ENCODE measurements at places on chromosomes 6 and 20.

GRCh38 chr6:150119173-150119572 is 23.7 kb upstream of the PPP1R14C start:
- no peak for DNase-seq

- no peak for DNase-seq
These were observed 27.3 kb upstream of the GRM4 start for GRCh38 chr6:34172961-34173775.

GRCh38 chr20:23257848-23258746 is 92.5 kb upstream of the NXT1 start:
- DNase-seq, result peak; percentile 85

DNA sequence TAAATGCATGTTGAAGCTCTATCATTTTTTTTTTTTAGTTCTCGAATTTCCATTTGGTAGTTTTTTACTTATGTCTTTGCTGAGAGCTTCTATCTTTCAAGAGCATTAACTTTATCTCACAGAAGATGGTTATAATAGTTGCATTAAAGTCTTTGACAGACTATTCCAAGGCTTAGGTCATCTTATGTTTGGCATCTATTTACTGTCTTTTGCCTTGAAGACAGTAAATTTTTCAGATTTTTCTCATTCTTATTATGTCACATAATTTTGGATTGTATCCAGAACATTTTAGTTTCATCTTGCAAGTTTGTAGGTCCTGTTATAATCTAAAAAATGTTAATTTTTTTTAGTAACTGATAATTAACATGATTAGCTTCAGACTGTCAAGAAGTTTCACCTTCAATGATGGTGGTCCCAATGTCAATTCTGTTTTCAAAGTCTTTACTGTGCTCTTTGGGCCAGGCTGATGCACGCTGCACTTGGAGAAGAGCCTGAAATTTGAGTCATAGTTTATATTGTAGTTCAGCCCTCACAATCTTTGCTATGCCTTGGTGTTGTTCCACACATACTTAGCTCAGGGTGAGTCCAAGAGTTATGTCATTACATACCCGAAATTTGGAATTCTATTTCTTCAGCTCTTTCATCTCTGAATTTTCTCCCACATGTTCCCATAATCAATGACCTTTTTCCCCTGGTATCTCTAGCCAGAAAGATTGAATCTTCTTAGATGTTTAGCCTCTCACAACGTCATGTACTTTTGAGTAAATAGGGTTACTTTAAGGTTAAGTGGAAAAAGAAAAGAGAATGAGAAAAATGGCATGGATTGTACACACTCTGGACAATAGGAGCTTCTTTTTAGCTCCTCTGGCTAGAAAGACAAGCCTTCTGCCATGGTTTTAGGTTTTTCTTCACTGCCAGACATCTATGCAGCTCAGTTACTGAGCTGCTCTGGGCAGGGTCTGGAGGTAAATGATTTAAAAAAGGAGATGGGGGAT is 110.3 kb upstream of the BTBD3 start:
- peak; percentile 66 for DNase-seq

- peak; percentile 40 for DNase-seq
These were observed 168.4 kb downstream of the DOK5 start for GRCh38 chr20:54643761-54644160.

GRCh38 chr6:91744566-91744965 is 1157.7 kb upstream of the MAP3K7 start:
- no peak for DNase-seq

DNA sequence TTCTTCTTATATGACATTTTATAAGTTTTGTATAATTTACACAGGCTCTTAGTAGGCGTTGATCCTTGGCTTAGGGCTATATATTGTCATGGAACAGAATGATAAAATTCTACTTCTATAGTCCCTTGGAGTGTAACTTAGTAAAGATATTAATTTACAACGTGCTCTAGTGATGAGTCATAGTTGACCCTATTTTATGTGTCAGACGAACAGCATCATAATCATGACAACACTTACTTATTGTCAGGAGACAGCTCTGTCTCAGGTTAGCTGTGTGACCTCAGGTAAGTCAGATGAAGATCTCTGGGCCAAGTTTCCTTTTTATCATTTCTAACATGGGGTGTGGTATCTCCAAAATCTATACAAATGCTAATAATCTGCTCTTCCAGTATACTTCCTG is 473.5 kb downstream of the UTRN start:
- DNase-seq, result no peak

DNA sequence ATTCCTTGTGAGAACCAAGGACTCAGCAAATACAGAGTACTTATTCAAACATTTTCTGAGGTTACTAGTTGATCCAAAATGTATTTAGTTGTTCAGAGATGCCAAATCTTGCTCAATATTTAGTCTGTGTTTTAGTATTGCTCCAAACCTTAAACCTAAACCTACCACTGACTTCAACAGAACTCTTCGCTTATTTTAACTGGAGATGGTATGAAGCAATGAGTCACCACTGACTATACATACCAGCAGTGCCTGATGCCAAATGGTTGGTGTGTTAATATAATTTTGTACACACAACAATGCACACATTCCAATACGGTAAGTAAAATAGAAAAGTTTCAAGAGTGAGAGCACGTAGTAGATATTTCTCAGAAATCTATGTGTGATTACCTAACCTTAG is 1.9 kb upstream of the SPTLC3 start:
- DNase-seq, result no peak

GRCh38 chr20:48295445-48295903 is 510.2 kb upstream of the SULF2 start:
- DNase-seq, result peak; percentile 81

DNA sequence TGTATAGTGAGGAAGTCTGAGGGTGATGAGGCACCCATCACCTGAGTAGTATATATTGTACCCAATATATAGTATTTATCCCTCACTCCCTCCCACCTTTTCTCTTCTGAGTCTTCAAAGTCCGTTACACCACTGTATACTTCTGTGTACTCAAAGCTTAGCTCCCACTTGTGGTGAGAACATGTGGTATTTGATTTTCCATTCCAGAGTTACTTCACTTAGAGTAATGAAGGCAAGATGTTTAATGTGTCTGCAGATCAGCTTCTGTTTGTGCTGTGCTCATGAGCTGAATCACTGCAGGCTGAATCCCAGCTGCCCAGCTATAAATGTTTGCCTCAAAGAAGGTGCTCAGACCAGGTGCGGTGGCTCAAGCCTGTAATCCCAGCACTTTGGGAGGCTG is 139.3 kb upstream of the FOXA2 start:
- DNase-seq, result no peak

Measured in hepatic stellate cell (primary cell).